Hematopoietic multipotent progenitor cell treated with erythropoietin and hydrocortisone succinate and interleukin-3 and kit ligand, for 4 days (in vitro differentiated cells): ENCODE measurements at places on chromosomes 7 and 10.

- no peak for DNase-seq
Observed at GRCh38 chr10:7117806-7118674, 292.8 kb downstream of the SFMBT2 start.

DNA sequence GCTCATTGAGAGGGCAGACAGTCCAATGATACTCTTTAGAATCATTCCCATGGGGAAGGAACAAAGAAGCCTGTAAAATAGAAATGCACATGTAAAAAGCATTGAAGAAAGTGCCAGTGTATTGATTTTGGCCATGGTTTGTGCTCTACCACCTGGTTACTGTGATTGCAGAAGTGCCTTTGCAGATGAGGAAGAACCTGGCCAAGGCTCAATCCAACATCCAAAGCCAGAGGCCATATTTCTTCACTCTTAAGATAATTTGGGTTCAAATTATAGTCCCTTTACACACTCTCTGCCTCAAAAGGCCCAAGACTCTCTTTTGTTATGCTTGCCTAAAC, 122.1 kb downstream of the EGFR start:
- DNase-seq: no peak

- DNase-seq: no peak
Observed at GRCh38 chr10:12459340-12459739, 110.0 kb downstream of the CAMK1D start.

DNA sequence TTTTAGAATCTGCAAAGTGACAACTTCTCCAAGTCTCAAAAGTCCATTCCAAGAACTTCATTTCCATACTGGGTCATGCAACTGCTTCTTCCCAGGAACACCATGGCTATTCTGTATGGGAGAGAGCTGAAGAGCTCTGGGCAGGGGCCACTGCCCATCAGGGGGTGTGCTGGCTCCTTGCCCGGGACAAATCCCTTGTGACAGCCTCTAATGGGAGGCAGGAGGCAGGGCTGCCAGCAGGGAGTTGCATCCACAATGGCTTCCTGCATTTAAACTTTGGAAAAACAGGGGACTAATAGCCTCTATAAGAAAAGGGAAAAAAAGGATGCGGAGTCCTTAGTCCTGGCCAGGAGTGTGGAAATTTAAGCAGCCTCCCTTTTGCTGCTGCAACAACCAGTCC, 18.4 kb upstream of the FRMD4A start:
- DNase-seq: no peak

- DNase-seq: no peak
Observed at GRCh38 chr7:129227646-129228578, 3.1 kb downstream of the AHCYL2 start.

DNA sequence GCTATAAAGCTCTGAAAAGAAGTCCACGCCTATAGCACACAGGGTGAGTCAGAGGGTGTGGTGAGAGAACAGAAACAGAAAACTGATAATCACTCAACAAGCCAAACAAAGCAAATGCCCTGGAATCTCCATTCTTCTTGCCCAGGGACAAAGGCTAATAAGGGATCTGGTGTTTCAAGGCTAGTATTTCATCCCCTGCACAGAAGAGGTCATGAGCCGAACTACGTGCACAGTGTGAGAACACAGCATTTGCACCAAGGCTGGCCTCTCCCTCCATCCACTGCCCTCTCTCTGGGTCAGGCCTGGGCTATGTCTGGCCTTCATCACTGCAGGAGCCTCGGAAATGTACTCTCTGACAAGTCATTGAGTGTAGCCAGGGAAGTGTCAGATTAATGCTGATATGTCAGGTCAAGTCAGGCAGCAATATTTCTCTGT, 42.7 kb downstream of the PRR15 start:
- DNase-seq: peak; percentile 80

DNA sequence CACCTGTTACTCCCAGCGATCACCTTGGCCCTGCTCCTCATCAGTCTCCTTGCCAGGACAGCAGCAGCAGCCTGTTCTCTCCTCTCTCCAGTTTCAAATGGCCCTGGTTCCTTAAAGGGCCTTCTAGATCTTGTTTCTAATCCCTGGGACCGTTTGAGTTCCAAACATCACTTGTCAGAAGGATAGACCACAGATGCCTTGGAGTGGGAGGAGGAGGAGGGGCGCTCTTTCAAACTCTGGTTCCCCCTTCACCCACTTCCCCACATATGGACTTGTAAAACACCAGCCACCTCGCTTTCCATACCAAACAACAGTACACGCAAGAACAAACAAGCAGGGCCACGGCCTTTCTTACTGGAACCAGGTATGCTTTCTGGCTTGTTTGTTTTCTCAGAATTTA, 104.8 kb downstream of the PLXNA4 start:
- no peak for DNase-seq

DNA sequence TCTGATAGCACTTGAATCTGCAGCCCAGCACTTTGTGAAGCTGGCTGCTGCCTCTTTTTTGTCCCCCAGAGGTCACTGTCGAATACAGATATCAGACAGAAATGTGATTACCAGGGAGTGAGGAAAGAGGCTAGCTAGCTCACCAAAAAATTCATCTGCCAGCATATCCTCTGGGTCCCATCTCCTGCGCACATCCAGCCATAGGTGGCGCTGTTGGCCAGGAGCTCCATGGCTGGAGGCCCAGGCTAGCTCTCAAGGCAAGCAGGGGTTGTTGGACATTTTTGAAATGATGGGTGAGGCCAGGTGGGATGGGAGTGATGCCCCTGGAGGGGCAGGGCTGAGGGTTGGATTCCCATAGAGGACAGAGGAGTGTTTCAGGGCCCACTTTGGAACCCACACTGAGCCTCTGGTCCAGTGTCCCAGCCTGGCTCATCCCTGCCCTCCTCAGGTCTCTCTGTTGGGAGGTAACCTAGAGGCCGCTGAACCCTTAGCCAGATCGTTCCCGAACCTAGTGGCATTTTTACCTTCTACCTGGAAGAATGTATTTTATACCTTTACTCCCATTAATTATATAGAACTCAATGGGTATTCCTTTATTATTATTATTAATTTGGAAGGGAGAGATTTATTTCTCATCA, 14.8 kb downstream of the DPCD start:
- peak; percentile 92 for DNase-seq

GRCh38 chr7:51471210-51471980, 154.8 kb upstream of the COBL start:
- DNase-seq: no peak

DNA sequence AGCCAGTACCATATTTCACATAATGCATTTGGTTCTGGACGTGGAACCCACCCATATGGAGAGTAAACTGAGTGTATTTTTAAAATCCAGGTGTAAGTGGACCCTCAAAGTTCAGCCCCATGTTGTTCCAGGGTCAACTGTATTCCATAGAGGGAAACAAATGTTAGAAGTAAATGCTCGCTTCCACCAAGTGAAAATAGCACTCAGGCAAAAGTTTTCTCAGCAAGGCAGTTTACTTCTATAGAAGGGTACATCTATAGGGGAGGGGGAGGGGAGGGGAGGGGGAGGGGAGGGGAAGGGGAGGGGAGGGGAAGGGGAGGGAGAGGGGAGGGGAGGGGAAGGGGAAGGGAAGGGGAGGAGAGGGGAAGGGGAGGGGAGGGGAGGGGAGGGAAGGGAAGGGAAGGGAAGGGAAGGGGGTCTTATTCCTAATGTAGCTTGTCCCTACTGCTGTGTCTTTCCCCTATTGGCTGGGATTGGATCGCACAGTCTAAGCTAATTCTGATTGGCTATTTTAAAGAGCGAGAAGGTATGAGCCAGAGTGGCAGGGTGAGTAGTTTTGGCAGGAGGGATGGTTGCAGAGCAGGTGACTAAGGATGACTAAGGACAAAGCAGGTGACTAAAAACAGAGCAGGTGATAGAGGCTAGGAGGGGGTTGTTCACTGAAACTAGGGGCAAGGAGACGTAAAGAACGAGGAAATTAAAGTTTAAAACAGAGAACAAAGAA, 29.1 kb downstream of the GARIN1A start:
- DNase-seq: no peak

DNA sequence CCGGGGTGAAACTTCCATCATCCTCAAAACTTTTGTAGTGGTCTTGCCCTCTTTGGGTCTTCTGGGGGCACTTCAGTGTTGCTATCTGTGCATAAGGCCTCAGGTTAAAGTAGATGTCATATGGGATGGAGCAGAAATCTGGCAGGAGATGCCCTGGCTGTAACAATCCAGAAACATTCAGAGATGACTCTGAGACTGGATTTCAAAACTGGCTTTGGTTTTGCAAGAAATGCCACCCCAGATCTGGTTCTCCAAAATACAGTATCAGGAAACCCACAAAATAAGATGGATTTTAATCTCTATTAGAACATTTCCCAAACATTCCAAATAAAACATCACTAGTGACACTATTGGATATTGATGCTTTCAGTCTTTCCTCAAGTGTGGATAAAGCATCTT, 191.5 kb downstream of the REEP3 start:
- no peak for DNase-seq

DNA sequence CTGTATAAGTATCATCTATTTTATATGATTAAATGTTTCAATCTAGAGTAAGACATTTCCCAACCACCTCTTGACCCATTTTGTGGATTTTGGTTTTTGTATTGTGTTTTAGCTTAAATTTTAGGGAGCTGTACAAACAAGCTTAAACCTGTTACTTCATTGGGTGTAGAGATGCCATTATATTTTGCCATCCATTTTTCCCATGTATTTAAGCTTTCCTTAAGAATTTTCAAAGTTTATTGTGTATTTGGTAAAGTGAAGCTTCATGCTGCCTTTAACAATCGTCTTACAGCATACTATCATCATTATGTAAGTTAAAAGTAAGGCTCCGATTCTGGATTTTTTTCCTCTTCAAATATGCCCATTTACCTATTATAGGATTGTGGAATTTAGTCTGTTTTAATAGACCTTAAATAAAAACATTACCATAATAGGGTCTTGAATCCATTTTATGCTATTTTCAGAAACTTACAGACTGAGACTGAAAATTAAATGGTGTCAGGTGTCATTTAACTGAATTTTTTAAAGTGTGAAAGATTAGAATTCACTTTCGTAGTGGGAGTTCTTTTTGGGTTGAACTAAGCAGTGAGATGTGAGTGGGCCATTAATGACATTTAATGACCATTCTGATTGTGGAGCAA, 2.2 kb downstream of the KMT2E start:
- DNase-seq: no peak
